Activated CD4-positive, alpha-beta T cell treated with anti-CD3 and anti-CD28 coated beads, Interleukin-2, amount 10 ng/mL, durations not matched to agents 7 days and 5 days (primary cell): ENCODE measurements at places on chromosomes 3 and 15.

DNA sequence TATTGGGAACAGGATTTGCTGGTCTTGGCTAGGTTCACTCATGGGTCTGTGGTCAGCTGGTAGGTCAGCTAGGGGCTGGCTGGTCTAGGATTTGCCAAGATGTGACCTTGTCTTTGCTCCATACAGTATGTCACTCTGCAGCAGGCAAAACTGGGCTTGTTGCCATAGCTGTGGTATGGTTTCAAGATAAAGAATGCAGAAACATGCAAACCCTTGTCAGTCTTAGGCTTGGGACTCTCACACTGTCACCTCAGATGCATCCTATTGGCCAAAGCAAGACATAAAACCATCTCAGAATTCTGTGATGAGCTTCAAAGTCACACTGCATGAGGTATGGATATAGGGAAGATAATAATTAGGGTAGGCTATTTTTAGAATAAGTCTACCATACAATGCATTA lies 66.6 kb upstream of the TBC1D5 start:
- DNase-seq: no peak

DNA sequence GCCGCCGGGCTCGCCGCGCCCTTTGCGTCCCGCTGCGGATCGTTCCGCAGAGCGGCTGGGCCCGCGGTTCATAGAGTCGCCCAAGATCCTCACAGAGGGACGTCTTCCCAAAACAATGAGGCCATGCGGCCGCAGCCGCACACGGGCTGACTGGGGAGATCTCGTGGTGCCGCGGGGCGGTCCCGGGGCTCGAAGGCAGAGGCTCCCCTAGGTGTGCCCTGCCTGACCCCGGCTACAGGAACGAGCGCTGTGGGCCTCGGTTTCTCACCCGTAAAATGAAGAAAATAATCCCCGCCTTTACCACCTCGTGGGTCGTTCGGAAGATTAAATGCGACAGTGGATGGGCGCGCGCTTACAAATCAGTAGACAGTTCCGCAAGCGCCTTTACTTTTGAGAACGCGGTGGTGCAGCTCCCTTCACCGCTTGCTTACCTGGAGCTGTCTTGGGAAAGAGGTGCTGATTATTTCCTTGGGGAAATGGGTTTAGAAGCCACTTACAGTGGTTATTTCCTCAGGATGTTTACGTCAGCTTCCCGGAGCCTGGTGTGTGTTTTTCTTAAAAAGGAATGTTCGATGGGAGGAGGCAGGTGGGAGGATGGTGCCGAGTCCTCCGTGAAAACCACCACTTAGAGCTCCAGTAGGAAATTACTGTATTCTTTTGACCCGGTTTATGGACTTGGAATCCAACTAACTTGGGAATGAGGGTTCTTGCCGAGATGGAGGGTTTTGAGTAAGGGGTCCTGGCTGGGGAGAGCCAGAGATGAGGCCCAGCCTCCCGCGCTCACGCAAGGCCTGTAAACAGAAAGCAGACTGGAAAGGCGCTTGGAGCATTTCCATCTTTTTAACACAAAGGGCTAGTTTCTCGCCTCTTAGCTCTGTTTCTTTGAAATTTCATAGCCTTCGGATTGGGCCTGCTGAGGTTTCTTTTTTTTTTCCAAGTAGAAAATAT lies 1.9 kb upstream of the MEX3B start:
- DNase-seq: peak; percentile 8

DNA sequence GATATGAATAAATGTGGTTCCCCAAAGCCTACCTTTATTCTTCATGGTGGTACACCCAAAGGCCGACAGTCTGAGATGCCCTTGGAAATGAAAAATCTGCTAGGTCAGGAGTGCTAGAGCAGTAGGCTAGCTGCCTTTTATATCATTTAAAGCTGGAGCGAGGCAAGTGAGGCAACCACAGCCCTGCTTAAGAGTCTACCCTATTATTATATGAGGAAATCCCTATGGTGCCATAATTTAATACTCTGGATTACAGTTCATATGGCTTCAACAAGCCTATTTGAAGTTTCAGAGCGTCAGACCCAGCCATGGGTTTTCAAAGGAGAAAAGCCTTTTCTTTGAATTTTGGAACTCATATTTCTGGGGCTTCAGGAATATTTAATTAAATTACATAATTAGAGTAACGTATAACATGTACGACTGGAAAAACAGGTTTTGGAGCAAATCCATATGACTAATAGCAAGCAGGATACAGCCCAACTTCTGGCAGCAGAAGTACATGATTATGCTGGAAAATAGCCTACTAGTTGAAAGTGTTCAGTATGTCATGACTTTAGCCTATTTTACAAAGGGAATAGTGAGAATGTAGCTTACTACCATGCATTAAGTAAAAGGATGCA lies 18.0 kb upstream of the SLTM start:
- DNase-seq: no peak

DNA sequence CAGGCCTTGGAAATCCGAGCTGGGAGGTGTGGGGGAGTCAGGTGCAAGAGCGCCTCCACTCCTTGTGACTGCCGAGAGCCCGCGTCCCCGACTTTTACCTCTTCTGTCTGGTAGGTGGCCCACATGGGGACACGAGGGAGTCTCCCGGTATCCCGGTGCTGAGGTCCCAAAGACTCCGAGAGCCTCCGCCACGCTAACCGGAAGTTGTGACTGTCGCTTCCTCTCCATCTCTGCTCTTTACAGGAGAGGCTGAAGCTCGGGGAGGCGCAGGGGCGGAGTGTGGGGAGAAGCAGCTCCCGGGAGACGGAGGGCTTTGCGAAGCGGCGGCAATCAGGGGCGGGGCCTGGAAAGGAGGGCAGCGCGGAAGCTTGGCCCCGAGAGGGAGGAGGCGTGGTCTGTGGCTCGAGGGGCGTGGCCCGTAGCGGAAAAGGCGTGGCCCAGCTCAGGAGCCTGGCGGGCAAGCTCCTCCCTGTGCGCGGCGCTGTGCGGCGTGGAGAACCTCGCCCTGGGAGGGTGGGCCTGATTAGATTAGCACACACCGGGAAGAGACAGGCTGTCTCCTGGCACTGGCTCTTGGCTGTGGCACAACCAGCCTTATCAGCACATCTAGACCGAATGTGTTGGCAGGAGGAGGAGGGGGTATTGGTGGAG lies 143.9 kb downstream of the GABRB3 start:
- DNase-seq: no peak

DNA sequence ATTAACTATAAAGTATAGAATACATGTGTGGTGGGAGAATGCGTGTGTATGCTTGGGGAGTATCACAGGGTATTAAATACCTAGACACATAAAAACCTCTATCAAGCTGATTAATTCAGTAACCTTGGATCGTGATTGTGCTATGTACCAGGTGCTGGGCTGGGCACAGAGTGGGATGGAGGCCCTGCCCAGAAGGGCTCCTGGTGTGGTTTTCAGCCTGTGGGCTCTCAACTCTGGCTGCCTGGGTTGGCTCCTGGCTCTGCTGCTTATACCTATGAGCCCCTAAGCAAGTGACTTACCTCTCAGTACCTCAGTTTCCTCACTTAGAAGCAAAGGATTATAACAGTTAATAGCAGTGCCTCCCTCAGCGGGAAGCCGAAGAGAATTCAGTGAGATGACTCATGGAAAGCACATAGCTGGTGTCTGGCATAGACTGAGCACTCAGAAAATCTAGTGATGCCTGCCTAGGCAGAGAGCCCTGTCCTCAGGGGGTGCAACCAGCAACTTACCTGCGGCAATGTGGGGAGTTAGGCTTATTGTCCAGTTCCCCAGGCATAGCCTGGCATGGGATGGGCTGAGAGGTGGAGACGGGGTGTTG lies 90.6 kb upstream of the MYZAP start:
- DNase-seq: no peak

- DNase-seq: no peak
These were observed 150.6 kb downstream of the DUT start for GRCh38 chr15:48481802-48482201.

DNA sequence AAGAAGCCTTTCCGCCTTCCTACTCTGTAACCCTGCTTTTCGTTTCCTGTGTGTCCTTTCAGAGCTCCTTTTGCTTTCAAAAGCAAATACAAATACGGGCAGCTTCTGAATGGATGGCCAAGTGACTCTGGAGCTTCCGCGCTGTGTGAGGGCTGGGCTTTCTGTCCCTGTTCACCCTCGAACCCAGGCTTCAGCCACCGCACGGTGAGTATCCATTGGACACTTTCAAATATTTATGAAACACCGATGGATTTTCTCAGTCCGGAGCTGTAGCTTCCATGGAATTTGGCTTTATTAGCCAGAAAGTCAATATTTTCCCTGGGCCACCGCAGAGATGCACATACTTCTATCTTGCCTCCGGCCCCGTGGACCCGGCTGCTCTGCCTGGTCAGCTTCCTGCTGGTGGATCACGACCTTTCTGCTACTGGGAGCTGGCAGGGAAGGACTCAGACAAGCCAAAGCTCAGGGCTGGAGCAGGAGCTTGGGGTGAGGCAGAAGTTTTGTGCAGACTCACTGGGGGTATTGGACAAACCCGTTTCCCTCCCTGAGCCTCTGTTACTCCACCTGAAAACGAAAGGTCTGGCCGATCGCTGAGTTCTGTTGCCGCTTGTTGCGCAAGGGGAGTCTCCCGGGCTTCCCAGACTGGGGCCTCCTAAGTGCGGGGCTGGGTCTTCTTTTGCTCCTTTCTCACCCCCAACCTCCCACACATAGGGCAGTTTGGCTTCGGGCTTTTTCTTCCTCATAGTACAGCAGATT lies 63.6 kb downstream of the LINGO1 start:
- DNase-seq: no peak

DNA sequence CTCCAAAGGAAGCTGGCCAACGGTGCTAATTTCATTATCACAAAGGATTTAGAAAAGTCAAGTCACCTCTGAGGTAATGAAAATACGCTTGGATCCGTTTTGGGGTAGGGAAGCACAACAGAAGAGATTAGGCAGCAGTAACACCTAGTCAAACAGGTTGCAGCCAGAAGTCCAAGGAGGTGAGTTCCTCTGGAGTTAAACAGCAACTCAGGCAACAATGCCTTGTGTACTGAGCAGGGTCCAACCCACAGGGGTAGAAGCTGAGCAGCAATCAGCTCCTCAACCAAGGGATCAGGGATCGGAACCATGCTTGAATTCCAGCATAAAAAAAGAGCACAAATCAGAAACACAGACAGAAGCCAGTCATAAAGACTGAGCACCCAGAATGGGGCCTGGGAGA lies 88.1 kb upstream of the SPRED1 start:
- DNase-seq: no peak
